Chondrocyte (in vitro differentiated cells): ENCODE measurements at places on chromosomes 6 and 20.

GRCh38 chr20:17137692-17138091 is 89.1 kb upstream of the PCSK2 start:
- no peaks in the 10 kb centered on the region for H3K36me3 ChIP-seq
- DNase-seq: no peak
- no peak overlapping the region for H3K4me3 ChIP-seq
- no peaks in the 10 kb centered on the region for H3K4me1 ChIP-seq
- no peaks in the 10 kb centered on the region for H3K27me3 ChIP-seq
- no peak overlapping the region for H3K27ac ChIP-seq

DNA sequence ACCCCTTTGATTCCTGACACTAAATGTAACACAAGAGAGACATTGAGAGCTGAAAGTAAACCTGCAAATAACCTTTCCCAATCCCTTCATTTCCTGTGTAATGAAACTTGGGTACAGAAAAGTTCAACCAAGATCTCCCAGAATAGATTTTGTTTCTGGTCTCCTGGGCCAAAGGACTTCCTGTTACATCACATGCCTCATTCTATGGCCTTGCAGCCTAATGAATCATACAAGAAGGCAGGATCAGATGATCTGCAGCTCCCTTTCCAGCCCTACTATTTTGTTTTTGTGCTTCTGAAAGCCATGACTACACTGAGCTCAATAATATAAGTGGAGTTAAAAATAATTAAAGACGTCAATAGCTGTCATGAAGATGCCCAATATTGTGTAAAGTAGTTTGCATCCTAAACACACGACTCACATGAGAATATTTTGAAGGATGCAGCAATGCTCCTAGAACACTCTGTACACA is 73.4 kb upstream of the NOX3 start:
- H3K4me3 ChIP-seq: no peak overlapping the region
- H3K36me3 ChIP-seq: peaks cover 6% of the 10 kb centered on the region
- H3K27ac ChIP-seq: peak overlapping the region; percentile 95
- no peak for DNase-seq
- H3K27me3 ChIP-seq: no peaks in the 10 kb centered on the region
- H3K4me1 ChIP-seq: peaks cover 20% of the 10 kb centered on the region

DNA sequence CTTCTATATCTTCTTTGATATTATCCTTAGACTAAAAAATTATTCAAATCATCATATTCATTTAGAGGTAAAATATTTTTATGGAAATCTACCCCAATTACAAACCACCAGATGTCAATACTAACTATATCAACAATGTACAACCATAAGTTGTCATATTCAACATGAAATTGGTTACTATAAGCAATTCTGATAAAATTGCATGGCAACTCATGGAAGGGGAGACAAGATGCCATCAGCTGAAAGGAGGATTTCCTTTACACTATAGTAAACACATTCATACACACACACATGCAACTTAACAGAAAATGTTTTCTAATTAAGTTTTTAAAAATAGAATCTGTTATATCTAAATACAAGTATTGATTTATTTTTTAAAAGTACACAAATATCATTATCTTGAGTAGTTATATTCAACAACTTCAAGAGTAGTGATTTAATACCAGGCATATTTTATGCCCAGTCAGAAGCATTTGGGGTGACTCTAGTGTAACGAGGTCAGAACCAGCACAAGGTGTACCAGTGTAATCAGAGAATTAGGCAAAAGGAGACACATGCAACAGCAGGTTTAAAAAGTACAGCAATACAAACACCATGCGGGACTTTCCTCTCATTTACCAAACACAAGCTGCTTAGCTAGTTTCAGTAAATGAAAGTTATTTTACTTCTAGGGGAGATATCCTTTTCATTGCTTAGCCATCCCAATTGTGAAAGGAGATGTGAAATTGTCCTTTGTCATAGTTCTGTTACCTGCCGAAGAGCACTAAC is 1.0 kb downstream of the FILIP1 start:
- H3K27ac ChIP-seq: peak overlapping the region; percentile 87
- no peaks in the 10 kb centered on the region for H3K27me3 ChIP-seq
- no peaks in the 10 kb centered on the region for H3K36me3 ChIP-seq
- peak overlapping the region; percentile 68 for H3K4me3 ChIP-seq

DNA sequence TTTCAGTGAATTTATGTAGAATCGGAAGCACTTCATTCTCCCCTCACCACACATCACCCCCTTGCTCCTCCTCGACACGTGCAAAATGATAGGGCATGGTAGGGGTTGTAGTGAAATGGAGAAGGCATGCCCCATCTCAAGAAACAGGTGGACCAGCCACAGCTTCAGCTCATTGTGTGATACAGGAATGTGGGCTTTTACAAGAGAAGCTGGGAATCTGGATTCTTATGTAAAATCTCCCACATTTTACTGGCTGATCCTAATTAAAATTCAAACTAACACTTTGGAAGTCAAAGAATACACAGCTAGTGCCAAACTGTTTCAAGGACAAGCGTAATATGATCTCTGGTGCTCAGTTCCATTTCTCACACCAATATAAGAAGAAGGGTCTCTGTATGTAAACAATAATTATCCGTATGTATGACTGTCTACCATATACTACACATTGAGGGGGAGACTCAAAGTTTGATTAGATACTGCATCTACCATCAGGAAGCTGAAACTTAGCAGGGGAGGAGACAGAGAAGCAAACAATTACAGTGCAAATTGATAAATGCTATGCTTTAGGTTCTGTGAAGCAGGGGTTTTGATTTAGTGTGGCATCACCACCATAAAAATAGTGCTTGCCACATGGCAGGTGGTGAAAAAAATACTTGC is 24.3 kb upstream of the KIAA0408 start:
- DNase-seq: no peak
- peaks cover 17% of the 10 kb centered on the region for H3K4me1 ChIP-seq
- H3K36me3 ChIP-seq: no peaks in the 10 kb centered on the region

DNA sequence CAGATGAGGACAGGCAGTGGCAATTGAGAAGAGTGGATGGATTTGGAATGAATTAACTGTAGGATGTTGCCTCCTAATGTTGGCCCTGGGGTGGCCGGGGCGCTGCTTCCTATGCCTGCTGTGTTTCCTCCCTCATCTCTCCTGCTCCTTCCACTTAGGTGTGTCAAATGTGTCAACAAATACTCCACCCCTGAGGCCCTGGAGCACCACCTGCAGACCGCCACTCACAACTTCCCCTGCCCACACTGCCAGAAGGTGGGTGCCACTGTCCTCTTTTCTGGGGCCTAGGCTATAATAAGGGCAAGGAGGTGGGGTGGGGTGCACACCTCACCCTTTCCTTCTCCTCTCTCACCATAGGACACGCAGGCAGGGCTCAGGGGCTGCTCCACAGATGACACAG is 30.0 kb upstream of the CHMP4B start:
- no peak overlapping the region for H3K4me3 ChIP-seq
- peaks cover 2% of the 10 kb centered on the region for H3K36me3 ChIP-seq
- no peaks in the 10 kb centered on the region for H3K4me1 ChIP-seq
- H3K27ac ChIP-seq: no peak overlapping the region
- DNase-seq: no peak

- no peaks in the 10 kb centered on the region for H3K27me3 ChIP-seq
- no peak overlapping the region for H3K27ac ChIP-seq
- H3K4me3 ChIP-seq: no peak overlapping the region
Measured at GRCh38 chr6:134521116-134521501, 203.2 kb upstream of the SGK1 start.
